Activated CD4-positive, alpha-beta T cell treated with anti-CD3 and anti-CD28 coated beads for 24 hours (primary cell): ENCODE measurements at places on chromosomes 7 and 10.

- no peak for DNase-seq
These were observed 83.5 kb downstream of the ZMYND11 start for GRCh38 chr10:218798-219197.

- no peak for DNase-seq
These were observed 196.2 kb upstream of the AGK start for GRCh38 chr7:141355032-141355431.

- DNase-seq, result no peak
These were observed 60.3 kb upstream of the STK17A start for GRCh38 chr7:43522406-43523156.

DNA sequence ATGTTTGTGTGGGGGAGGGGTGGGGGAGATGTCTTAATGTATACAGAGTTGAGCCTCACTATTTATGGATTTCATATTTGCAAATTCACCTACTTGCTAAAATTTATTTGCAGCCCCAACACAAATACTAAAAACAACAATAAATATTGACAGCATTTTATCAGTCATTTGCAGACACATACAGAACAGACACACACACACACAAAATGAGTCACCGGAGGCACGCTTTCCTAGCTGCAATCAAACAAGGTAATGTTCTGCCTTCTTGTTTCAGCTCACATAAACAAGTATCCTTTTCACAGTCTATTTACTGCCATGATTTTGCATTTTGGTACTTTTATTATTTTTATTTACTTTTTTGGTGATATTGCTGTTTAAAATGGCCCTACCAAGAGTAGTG is 88.5 kb downstream of the IPMK start:
- no peak for DNase-seq
